Activated CD4-positive, alpha-beta T cell treated with anti-CD3 and anti-CD28 coated beads, Interleukin-2, amount 50 U/mL, for 16 hours (primary cell): ENCODE measurements at places on chromosomes 2 and 18.

- DNase-seq: no peak
Measured at GRCh38 chr2:160205505-160205904, 5.4 kb upstream of the ITGB6 start.

DNA sequence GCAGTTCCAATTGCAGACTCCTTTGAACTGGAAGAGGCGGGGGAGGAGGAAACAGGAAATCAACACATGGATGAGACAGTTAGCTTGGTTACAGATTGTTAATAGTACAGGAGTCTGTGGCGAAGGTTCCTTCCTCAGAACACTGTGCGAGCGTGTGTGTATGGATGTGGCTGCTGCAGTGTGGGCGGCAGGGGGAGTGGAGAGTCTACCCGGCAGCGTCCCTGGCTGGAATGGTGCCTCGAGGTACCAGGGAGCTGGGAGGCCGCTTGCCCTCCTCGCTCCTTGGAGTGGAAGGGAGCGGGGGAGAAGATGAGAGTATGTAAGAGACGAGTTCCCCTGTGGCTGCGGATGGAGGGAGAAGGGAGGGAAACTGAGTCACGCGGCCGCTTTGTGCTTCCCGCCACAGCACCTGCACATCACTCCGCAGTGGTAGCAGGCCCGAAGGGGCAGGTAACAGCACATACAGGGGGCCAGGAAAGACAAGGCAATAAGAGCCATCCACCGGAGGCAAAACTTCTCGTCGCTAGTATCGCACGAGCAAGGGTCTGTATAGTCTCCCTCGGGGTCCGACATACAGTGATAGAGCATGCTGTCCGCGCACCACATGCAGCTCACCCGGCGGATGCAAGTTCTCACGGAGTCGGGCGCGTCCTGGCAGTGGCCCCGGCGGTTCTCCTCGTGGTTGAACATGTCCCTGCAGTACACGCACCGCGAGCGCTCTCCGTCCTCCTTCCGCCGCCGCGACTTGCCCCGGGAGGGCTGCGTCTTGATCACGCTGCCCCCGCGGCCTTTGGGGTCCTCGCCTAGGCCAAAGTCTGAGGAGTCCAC is 85.7 kb downstream of the ACTR2 start:
- DNase-seq: no peak

- peak; percentile 71 for DNase-seq
Measured at GRCh38 chr18:49814147-49814499, 790 bp upstream of the ACAA2 start.

DNA sequence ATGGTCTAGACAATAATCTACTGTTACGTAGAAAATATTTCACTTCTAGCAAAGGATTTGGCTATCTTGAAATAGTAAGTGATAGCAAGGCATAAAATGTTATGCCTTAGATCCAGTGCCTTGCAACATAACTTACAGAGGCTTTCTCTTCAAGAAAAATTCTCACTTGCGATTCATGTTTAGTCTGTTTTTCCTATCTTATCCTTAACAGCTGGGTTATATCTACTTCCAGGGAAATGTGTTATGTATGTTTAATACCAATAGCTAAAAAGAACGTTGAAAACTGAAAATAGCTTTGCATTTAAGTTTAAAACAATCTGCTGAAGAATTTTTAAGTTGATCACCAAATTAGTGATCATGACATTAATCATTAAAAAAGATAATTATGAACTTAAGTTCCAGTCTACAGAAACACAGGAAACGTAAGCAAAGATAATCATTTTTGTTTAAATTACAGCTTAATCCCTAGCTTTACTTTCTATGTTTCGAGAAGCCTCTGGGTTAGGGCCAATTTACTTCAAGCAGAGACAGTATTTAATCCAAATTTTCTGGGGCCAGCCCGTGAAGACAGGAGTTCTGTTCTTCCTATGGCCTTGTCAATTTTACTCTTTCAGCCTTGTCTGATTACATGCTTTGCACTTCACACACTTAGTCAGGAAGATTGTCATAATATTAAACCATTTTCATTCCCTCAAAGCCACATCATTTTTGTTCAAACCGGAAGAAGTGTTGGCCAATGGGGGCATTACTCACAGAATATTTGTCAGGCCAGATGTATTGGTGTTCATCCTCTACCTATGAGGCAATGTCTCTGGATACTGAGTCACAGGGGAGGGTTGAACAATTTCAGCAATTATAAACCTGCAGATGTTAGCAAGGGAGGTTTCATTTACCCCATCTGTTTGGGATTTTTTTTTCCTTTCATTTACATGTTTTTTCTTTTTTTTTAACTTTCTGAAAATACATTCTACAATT is 1132.9 kb upstream of the ZEB2 start:
- DNase-seq: no peak

DNA sequence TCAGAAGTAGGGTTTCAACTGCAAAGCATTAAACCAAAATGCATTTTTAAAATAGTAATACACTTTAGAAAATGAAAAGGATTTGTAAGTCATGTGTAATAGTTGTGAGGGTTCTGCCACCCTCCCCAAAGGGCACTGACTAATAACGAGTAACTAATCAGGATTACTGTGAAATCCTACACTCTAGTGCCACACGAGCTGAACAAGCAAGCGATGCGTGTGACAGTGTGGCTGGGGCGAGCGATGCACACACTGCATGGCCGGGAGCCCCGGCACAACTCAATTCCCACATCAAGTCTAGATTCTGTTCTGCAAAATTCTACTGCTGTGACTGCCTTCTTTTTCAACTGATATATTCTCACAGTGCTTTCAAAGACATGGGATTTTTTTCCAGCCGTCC is 156.4 kb downstream of the SEPTIN10 start:
- no peak for DNase-seq

GRCh38 chr2:1117569-1117968 is 166.9 kb downstream of the SNTG2 start:
- no peak for DNase-seq

- no peak for DNase-seq
Measured at GRCh38 chr2:105309147-105309545, 20.4 kb downstream of the TGFBRAP1 start.

GRCh38 chr2:106961328-106961727 is 75.4 kb upstream of the ST6GAL2 start:
- DNase-seq: no peak

DNA sequence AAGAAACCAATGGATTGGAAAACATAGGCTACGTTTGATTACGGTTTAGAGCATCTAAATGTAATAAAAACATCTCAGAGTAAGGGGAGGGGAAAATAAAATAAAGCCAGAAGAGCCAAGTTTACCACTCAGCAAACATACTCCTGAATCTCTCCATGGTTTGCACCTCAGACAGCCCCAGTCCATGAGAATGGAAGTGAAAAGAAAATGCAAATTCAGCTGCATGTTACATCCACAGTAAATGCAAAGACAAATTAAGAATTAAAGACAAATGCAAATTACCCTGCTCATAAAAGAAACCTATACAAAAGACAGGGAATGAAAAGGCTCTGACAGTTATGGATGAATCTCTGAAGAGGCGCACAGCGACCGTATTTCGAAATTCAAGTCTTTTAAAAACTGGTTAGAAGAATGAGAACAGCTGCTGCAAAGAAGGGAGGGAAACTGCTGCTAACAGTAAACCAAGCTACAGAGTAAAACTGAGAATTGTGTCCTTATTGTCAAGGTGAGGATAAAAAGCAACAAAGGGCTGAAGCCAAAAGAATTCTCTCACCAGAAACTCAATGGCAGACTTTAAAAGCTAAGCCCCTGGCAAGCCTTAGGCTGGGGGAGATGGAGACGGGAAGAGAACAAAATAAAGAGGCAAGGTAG is 197.9 kb upstream of the ACVR2A start:
- no peak for DNase-seq

GRCh38 chr2:96501471-96501874 is 3.7 kb downstream of the NEURL3 start:
- peak; percentile 54 for DNase-seq

DNA sequence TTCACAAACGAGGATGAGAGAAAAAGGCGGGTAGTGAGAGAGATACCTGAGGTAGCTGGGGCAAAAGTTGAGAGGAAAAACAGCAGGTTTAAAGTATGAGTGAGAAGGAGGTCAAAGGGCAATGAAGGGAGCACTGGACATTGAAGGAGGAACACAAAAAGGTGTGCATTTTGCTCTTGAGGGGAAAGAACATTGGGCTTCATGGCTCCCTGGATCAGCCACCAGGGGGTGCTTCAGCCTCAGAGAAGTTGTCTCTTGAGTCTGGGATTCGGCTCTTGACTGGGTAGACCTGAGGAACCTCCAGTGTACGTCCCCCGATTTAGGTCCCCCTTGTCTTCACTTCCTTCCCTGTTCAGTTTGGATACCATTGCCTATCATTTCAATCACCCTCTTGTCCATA is 128.5 kb downstream of the RAPGEF4 start:
- peak; percentile 34 for DNase-seq

DNA sequence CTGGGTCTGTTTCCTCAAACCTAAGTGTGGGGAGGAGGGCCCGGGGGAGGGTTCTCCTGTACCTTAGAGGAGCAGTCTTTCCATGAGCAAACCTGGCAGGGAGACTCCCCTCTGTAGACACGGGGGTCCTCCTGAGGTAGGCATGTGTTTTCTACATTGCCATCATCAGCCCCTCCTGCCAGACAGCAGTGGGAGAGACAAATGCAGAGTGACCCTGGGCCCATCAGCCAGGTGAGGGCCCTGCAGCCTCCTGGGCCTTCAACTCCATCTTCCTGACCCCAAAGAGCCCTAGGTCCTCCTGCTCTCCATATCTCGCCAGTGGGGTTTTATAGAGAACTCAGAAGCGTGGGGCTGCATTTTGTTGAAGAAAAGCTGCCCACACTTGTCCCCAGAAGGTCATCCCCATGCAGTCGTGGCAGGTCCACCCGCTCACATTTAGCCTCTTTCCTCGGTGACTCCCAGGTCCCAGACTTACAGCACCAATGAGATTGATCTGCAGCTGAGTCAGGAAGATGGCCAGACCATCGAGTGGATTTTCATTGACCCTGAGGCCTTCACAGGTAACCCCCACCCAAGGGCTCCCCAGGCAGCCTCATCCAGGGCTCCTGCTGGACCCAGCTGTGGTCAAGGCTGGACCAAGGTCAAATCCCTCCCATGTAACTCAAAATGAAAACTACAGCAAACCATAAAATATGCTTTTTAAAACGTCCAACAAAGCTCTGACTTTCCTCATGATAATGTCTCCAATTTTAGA is 2.6 kb downstream of the CHRNG start:
- no peak for DNase-seq

DNA sequence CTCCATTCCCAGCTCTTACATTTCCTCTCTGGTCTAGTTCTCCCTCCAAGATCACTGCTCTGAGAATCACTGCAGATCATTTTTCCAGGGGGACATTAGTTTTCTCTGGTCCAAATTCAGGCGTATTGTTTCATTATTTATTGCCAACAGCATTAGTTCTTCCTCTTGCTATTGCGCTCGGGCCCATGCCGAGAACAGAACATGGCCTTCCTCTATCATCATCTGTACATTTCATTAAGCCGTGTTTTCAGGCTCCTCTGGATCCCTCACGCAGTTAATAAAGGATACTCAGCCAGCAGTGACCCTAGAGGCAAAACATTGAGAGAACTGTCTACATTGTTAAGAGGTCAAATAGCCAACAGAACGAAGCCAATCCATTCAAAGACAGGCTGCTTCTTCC is 63.9 kb downstream of the CCBE1 start:
- DNase-seq: no peak

GRCh38 chr2:182241936-182242335 is 184.9 kb downstream of the PDE1A start:
- DNase-seq: no peak

- no peak for DNase-seq
Measured at GRCh38 chr2:95315801-95316411, 18.8 kb downstream of the KCNIP3 start.

DNA sequence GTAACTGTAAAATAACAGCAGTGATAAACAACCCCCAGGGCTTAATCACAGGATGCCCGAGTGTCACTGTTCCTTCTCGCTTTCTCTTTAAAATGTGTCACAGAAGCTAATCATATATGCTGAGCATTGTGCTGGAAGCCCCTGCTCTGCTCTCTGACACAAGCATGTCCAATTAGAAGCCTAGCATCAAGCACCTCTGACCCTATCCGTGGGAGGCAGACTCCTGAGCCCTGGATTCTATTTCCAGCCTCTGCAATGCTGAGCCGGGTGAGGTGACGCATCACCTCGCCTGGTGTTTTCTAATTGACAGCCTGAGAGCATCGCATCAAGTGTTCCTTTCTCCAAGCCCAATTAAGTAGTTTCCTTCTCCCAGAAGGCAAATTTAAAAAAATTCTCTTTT is 19.7 kb upstream of the SCG2 start:
- DNase-seq: no peak

- DNase-seq: no peak
Measured at GRCh38 chr18:59024829-59025228, 114.9 kb upstream of the SEC11C start.
